H1 (cell line): ENCODE measurements at places on chromosomes 3 and 15. TPM values are rescaled to one million over a fixed set of nuclear protein-coding genes. Genes with fewer than 3 reads are reported as not detected.

EPB42 gene
- total RNA-seq, result not detected in 2 replicates

PFN2 gene
- total RNA-seq, result 175 and 178 TPM in 2 replicates

- no peak for DNase-seq
These were observed 75.3 kb upstream of the HRH1 start for GRCh38 chr3:11078826-11079515.

DNA sequence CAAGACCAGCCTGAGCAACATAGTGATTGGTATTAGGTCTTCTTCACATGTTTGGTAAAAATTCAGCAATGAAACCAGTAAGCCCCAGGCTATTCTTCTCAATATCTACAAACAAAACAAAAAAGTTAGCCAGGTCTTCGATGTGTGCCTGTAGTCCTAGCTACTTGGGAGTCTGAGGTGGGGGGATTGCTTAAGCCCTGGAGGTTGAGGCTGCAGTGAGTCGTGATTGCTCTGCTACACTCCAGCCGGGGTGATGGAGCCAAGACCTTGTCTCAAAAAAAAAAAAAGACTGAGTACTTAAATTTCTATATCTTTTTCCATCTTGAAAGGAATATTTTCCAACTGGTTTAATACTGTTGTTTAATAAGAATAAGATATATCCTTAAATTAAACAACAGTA is 106.8 kb downstream of the MBNL1 start:
- no peak for DNase-seq

GRCh38 chr3:33900809-33901505 is 102.5 kb downstream of the PDCD6IP start:
- DNase-seq, result no peak

GRCh38 chr3:52080830-52081719 is 24.7 kb upstream of the DUSP7 start:
- DNase-seq, result no peak

DNA sequence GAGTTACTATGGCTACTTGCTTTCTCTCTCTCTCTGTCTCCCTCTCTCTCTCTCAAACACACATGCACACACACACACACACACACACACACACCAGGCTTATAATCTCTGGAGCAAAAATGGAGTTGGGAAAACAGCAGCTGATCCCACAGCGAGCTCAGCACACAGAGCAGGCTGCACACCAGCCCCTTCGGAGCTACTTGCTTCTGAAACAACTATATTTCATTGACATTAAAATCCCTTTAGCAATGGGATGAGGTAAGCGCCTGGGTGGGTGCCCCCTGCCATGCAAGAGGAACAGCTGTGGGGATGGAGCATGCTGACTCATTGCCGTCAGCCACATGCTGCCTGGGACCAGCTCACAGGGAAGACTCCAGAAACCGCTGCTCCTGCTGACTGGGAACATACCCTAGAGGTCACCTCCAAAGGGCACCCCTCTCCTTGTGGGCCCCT is 45.7 kb downstream of the B3GNT5 start:
- no peak for DNase-seq
